Karpas-422 (cell line): ENCODE measurements at places on chromosomes 7 and 10.
A peak's percentile ranks its signal among the peaks of the same experiment; 100 is the strongest.

DNA sequence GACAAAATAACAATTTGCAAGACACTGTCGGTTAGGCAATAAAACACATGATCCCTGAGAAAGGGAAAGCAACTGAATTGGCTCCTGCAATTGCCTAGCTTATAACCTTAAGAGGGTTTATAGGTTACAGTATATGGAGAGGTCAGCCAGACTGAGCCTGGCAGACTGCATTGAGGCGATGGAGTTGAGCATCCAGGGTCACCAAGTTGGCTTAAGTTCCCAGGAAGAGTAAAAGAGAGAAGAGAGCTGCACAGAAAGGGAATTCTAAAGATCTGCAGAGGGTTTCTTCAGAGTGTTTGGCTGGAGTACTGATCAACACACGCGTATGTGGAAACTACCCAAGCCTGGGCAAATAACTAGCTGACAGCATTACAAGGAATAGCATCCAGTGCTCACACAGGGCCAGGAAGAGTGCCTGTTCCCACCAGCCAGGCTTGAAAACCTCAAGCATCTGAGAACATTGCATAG, 11.2 kb downstream of the ANKMY2 start:
- DNase-seq, result no peak
- no peak overlapping the region for H3K4me3 ChIP-seq
- H3K27me3 ChIP-seq, result no peaks in the 10 kb centered on the region
- H3K27ac ChIP-seq, result no peak overlapping the region
- H3K4me1 ChIP-seq, result peaks cover 21% of the 10 kb centered on the region
- H3K36me3 ChIP-seq, result peaks cover 7% of the 10 kb centered on the region; the same call in 1 of the 2 replicates

DNA sequence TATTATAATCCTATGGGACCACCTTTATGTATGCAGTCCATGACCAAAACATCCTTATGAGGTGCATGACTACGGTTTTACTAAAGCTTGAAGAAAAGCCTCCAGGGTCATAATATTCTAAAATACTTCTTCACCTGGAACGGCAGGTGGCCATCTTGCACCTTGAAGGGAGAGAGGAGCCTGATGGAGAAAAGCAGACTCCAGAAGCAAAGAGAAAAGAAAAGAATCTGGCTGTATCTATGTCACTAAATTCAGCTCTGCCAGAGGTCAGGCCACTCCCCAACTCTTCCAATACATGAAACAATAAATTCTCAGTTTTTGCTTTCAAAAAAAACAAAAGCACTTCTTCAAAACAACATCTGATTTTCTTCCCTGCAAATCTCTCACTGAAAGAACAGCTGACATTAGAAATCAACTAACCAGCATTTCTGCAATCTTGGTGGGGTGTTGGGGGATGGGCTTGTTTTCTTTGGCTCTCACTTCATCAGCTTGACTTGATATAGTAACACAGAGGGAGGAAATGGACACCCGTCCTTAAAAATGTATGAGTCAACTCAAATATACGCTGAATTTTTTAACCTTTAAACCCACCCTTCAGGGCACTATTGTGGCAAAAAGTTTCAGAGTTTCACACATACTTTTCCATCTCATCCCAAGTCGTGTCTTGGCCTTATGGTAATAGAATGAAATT, 21.7 kb downstream of the HIBADH start:
- H3K27ac ChIP-seq, result no peak overlapping the region
- DNase-seq, result no peak
- no peaks in the 10 kb centered on the region for H3K4me1 ChIP-seq

- H3K4me3 ChIP-seq, result no peak overlapping the region
- no peaks in the 10 kb centered on the region for H3K36me3 ChIP-seq
- no peak for DNase-seq
- no peaks in the 10 kb centered on the region for H3K4me1 ChIP-seq
- no peak overlapping the region for H3K27ac ChIP-seq
- no peaks in the 10 kb centered on the region for H3K27me3 ChIP-seq
Measured at GRCh38 chr10:14299556-14299955, 31.2 kb downstream of the FRMD4A start.

DNA sequence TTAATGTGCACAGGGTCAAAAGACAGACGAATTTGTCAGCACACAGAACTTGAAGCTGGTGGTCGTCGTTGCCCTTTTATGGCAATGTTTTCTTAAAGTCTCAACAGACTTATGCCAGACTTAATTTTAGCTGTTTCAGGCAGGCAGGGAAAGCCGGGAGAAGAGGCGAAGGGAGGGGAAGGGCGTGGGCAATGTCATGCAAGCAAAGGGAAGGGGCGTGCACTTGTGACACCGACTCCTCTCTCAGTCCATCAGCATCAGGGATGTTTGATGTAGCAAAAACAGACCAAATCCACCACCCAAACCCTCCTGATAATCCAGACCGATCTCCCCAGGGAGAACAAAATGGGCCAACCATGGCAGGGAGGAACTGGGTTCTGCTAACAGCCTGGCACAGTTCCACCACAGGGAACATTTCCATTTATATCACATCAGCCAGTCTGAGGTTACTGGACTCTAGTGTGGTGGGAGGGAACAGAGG, 118.1 kb upstream of the RHEB start:
- DNase-seq, result no peak
- H3K4me1 ChIP-seq, result no peaks in the 10 kb centered on the region; the same call in 1 of the 2 replicates
- no peaks in the 10 kb centered on the region for H3K36me3 ChIP-seq
- H3K4me3 ChIP-seq, result no peak overlapping the region
- no peaks in the 10 kb centered on the region for H3K27me3 ChIP-seq

GRCh38 chr10:3119796-3120459, 52.6 kb downstream of the PFKP start:
- peak; percentile 52 for DNase-seq
- no peaks in the 10 kb centered on the region for H3K27me3 ChIP-seq
- H3K4me1 ChIP-seq, result no peaks in the 10 kb centered on the region
- no peak overlapping the region for H3K27ac ChIP-seq
- H3K36me3 ChIP-seq, result peaks cover 51% of the 10 kb centered on the region
- H3K4me3 ChIP-seq, result no peak overlapping the region

DNA sequence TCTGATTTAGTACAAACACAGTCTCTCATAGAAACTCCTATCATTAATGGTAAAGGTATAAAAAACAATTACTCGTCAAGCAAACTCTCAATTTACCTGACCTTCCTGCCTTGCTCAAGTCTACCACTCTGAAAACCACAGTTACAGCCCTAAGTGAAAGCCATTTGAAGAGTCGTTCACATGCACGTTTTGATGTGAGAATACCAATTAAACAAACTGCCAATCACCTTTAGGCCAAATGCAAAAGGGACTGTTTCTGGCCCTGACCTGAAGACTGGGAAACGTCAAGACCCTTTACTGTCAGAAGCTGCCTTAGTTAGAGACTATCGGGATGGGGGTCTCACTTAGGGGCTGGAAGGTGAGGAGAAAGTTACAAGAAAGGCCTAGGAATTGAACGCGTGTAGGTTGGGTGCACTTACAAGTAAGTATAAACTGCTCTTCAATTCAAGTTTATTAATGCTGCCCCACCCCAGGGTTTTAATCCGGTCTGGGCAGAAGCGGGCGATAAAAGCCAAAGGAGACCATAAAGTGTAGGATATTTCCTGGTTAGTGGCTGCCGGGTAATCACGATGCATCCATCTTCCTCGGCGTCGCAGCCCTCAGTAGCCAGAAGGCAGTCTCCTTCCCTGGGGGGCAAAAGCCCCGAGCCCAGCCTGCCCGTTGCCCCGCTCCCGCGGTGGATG, 935 bp downstream of the TM9SF3 start:
- H3K27me3 ChIP-seq, result no peaks in the 10 kb centered on the region
- peak overlapping the region; percentile 95 for H3K4me3 ChIP-seq
- DNase-seq, result peak; percentile 47

DNA sequence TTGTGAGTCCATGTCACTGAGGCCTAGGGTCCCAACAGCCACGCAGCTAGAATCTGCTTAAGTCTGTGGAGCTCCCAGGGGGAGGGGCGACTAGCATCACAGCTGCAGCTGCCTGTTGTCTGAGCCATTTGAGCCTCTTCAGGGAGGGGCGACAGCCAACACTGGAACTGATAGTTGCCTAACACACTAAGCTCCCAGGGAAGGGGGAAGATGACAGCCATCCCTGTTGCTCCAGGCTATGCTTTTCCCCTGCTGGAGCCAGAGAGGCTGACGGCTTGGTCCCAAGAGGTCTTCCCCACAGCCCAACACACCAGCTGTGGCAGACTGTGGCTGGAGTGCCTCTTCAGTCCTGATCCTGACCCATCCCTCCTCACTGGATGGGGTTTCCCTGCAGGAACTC, 817.5 kb downstream of the NXPH1 start:
- H3K4me3 ChIP-seq, result no peak overlapping the region
- H3K27me3 ChIP-seq, result no peaks in the 10 kb centered on the region
- no peak overlapping the region for H3K27ac ChIP-seq

DNA sequence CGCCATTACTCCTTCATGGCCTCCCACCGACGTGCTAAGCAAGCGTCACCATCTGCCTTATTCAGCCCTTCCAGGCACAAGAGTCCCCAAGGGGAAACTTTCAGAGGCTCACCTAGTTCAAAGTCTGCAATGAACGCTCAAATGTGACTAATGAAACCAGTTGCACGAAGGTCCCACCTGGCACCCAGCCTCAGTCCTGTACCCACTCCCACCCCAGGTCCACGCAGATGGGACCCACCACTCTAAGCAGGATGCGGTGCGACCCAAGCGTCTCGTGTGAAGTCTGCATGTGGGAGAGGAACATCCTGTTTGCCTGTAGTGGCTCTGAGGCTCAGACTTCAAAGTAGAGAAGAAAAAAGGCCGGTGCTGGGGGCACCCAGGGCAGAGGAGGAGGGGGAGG, 40.3 kb downstream of the RGS10 start:
- H3K4me1 ChIP-seq, result no peaks in the 10 kb centered on the region
- no peaks in the 10 kb centered on the region for H3K36me3 ChIP-seq
- no peaks in the 10 kb centered on the region for H3K27me3 ChIP-seq

- H3K4me3 ChIP-seq, result no peak overlapping the region
- H3K36me3 ChIP-seq, result no peaks in the 10 kb centered on the region
- DNase-seq, result no peak
- H3K4me1 ChIP-seq, result no peaks in the 10 kb centered on the region
- no peaks in the 10 kb centered on the region for H3K27me3 ChIP-seq
Measured at GRCh38 chr7:1285556-1286301, 53.1 kb downstream of the UNCX start.

- H3K27me3 ChIP-seq, result no peaks in the 10 kb centered on the region
- peaks cover 26% of the 10 kb centered on the region for H3K4me1 ChIP-seq
- H3K36me3 ChIP-seq, result 0 out of 2 replicates have a peak, but pooled peaks cover 13% of the 10 kb centered on the region
- no peak overlapping the region for H3K27ac ChIP-seq
- no peak for DNase-seq
Measured at GRCh38 chr7:47387506-47387905, 194.4 kb downstream of the TNS3 start.

DNA sequence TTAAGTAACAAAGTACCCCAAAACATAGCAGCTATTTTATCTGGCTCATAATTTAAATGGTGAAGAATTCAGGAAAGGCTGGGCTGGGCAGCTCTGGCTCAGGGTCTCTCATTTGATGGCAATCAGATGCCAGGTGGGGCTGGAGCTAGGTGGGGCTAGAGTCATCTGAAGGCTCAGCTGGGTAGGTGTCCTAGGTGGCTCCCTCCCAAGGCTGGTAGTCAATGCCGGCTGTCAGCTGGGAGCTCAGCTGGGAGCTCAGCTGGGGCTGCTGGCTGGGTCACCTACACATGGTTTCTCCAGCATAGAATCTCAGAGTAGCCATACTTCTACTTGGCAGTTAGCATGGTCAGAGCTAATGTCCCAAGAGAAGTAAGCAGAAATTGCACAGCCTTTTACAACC, 34.1 kb downstream of the OSBPL3 start:
- peaks cover 9% of the 10 kb centered on the region; the same call in 1 of the 2 replicates for H3K36me3 ChIP-seq
- no peak overlapping the region for H3K4me3 ChIP-seq
- H3K27me3 ChIP-seq, result no peaks in the 10 kb centered on the region
- H3K4me1 ChIP-seq, result peaks cover 93% of the 10 kb centered on the region
- DNase-seq, result no peak
- peak overlapping the region; percentile 54; the same call in 1 of the 2 replicates for H3K27ac ChIP-seq

DNA sequence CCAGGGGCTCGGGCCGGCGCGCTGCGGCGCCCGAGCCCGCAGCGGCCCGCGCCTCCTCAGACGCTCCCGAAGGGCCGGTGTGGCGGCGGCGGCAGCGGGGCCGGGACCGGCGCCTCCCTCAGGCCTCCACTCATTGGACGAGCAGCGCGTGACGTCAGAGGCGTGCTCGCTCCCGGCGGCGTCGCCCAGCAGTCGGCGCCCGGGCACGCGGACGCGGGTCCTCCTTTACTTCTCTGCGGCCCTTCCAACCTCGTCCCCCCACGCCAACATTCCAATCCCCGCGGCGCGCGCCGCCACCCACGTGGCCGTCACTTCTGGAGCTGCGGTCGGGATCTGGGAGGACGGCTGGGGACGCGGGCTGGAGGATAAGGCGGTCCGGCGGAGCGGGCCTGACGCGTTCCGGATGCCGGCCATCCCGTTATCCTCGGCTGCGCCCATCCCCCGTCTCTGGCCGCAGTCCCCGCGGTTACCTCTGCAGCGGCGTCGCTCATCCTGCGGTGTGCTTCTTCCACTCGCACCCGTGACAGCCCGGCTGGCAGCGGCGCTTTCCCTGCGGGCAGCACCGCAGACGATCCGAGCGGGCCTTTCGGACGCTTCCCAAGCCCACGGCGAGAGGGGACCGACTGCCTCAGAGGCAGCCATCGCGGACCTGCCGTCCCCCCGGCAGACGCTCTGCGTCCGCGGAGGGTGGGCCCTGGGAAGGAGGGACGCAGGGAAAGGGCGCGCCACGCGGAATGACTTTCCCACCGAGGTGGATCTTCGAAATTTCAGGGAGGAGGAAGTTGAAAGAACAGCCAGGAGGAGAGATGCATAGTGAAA, at the start of gene PDZD8:
Gene PDZD8, minus strand, starts transcription at position 81 of the 819 bp plus-strand sequence. CDS start 213 bp downstream, outside the sequence.
- peaks cover 2% of the 10 kb centered on the region; the same call in 1 of the 2 replicates for H3K27me3 ChIP-seq
- no peak within 1 kb of the TSS for H3K27ac ChIP-seq
- no peaks in the 10 kb centered on the region for H3K36me3 ChIP-seq
- peak; percentile 95 for DNase-seq
- H3K4me1 ChIP-seq, result peaks cover 35% of the 10 kb centered on the region
- H3K4me3 ChIP-seq, result peak within 1 kb of the TSS; percentile 76

GRCh38 chr10:31866118-31866670, 62.4 kb downstream of the ARHGAP12 start:
- no peaks in the 10 kb centered on the region for H3K36me3 ChIP-seq
- H3K27me3 ChIP-seq, result no peaks in the 10 kb centered on the region
- H3K4me1 ChIP-seq, result peaks cover 6% of the 10 kb centered on the region
- no peak for DNase-seq
- no peak overlapping the region for H3K27ac ChIP-seq

- H3K36me3 ChIP-seq, result no peaks in the 10 kb centered on the region
- H3K4me3 ChIP-seq, result no peak overlapping the region
Measured at GRCh38 chr7:151088856-151089699, 2.8 kb downstream of the AGAP3 start.

DNA sequence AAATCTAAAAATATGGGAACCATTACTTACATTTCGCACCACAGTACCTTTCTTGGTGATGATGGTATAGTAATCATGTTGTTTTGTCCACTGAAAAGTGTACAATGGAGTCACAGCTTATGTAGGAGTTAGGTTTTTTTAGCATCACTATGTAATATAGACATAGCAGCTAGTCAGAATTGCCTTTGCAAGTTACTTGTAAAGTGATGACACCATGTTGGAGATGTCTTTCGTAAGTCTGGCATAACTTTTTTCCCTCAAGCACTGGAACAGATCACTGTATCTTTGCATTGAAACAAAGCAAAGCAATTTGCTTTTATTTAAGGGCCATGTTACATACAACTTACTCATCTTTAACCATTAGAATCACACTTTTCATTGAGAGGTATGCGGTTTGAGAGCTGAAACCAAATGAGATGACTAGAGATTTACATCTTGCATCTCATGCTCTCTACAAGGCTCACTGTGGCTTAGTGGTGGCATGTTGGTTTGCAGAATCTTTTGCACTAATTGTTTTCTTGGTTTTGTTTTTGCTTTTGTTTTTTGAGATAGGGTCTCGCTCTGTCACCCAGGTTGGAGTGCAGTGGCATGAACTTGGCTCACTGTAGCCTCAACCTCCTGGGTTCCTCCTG, 18.3 kb downstream of the UBN2 start:
- no peaks in the 10 kb centered on the region for H3K27me3 ChIP-seq
- peaks cover 5% of the 10 kb centered on the region; the same call in 1 of the 2 replicates for H3K36me3 ChIP-seq
- H3K27ac ChIP-seq, result no peak overlapping the region
- no peak for DNase-seq
